ENCODE measurements at places on chromosomes 3 and 15.
A peak's percentile ranks its signal among the peaks of the same experiment; 100 is the strongest.

GRCh38 chr3:113240841-113241240 lies 29.5 kb downstream of the BOC start:
- DNase-seq: no peak

- DNase-seq: no peak
These were observed 19.8 kb downstream of the MORC1 start for GRCh38 chr3:109098079-109098644.

GRCh38 chr3:143977341-143978262 lies 6.0 kb downstream of the DIPK2A start:
- DNase-seq: no peak

- no peak for DNase-seq
These were observed 9.1 kb downstream of the SLC25A26 start for GRCh38 chr3:66229931-66230330.

DNA sequence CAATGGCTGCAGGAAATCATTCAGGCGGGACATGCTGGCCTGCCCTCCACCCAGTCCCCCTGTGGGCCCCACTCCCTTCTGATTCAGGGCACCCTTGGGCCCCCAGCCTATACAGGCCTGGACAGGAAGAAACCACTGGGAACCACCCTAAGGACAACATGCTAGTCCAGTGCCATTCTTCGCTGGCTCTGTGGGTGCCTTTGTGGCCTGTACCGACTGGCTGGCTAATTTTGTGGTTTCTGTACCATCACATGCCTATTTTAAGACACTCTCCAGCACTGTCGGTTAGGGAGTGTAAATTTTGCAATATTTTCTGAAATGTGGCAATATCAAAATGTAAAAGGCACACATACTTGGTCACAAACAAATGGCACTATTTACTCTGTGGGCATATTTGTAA lies 61.4 kb upstream of the POLG start:
- DNase-seq: no peak

GRCh38 chr3:152287898-152288576 lies 19.3 kb downstream of the MBNL1 start:
- no peak for DNase-seq

GRCh38 chr3:136772709-136773108 lies 20.5 kb upstream of the STAG1 start:
- DNase-seq: no peak

- no peak for DNase-seq
These were observed 41.1 kb upstream of the AP3B2 start for GRCh38 chr15:82750831-82751180.

DNA sequence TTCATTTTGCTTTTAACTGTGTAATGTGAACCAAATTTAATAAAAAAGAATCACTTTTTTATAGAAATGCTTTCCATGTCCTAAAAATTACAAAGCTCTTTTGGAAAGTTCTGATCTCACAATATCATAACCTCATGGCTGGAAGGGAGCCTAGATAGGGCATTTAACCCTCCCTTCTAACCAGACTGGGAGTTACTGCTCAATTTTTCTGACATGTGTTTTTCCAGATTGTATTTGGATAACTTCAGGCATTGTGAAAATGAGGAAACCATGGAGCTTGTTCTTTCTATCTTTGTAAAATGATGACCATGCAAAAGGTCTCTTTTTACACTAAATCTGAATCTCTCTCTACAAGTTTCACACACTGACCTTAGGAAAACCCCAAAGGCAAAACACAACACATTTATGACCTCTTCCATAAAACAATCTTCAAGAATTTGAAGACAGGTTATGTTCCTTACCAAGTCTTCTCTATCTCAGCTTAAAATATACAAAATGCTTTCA lies 508.8 kb downstream of the DIPK2A start:
- no peak for DNase-seq

DNA sequence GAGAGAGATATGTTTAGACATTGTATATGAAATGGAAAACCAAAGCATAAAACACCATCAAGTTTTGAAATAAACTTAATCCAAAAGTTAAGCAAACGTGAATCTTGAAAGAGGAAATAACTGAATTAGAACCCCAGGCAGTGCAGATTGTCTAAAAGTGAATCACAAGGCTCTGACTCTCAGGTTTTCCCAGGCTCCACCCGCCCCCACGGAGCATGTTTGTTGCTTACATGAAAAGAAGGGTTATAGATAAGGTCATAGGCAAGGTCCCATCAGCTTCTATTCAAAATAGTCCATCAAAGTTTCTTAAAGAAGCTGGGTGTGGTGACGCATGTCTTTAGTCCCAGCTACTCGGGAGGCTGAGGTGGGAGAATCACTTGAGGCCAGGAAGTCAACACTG lies 29.0 kb upstream of the SLMAP start:
- DNase-seq: no peak

DNA sequence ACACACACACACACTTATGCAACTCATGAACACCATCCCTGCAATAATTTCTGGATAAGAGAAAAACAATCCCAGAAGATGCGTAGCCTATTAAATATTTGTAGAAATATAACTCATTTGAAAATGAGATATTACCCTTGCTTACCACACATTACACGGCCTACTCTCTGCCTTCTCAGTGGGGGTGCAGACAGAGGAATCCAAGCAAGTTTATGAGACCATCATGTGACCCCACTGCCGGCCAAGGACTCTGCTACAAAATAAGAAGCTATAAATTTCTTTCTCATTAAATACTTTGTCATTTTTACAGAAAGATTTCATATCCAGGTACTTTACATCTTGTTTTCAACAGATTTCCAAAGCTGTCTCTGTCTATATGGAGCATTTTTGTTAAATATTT lies 286.3 kb downstream of the ZNF385D start:
- no peak for DNase-seq

- DNase-seq: no peak
These were observed 353.2 kb upstream of the PROK2 start for GRCh38 chr3:72137865-72138861.

GRCh38 chr3:159305017-159305416 lies 503.2 kb downstream of the MFSD1 start:
- DNase-seq: no peak

GRCh38 chr3:183922421-183922820 lies 37.7 kb upstream of the PARL start:
- DNase-seq: no peak

- DNase-seq: no peak
These were observed 61.4 kb downstream of the TASOR start for GRCh38 chr3:56621681-56622080.

GRCh38 chr15:99264125-99264524 lies 12.8 kb downstream of the LRRC28 start:
- no peak for DNase-seq

GRCh38 chr3:71416876-71417275 lies 166.7 kb downstream of the FOXP1 start:
- no peak for DNase-seq

DNA sequence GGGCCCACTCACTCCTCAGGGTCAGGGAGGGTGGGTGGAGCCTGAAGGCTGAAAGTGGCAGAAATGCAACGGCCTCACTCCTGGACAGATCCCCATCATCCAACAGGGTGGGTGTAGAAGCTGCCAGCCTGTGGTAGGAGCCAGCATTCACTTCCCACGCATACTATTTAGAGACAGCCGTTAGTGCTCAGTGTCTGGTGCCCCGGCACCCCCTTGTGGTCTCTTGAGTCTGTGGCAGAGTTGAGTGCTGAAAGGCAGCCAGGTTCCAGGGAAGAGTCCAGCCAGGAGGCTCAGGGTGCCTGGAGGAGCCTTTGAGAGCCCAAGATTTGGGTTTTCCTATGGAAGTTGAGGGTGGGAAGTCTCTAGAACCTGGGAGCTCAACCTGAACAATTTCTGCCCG lies 2.1 kb upstream of the GNAT1 start:
- DNase-seq: no peak

DNA sequence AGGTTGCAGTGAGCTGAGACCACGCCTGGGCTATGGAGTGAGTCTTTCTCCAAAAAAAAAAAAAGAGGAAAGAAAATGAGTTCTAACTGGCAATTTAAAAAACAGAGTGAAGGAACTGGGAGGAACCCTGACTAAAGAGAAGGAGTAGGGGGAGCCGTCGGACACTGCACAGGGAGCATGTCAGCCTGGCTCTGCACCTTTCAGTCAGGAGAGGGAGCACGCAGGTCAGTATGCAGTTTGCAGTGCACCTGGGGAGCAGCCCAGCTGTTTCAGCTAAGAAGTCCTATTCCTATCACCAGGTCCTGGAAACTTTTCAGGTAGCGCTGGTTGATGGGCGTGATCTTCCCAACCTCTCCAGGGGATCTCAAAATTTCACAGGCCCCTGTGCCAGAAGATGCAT lies 14.9 kb upstream of the ZXDC start:
- DNase-seq: no peak

DNA sequence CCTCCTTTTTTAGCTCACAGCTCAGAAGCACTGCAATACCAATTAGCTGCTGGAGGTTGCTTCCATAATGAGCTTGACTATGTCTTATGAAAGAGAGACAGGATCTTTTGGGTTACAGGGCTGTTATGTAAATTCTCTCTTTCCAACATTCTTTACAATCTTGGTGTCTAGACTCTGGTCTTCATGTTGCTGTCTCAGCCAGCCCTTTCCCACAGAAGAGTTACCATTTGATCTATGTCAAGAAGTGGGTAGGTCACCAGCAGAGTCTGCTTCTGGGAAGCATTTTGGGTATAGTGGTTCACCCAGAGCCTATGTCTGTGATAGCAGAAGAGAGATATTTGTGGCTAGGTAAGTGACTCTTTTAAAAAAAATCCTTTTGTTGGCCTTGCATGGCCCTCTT lies 234.5 kb downstream of the SATB1 start:
- no peak for DNase-seq

- no peak for DNase-seq
These were observed 55.1 kb downstream of the PDE8A start for GRCh38 chr15:85036716-85037115.

- no peak for DNase-seq
These were observed 31.9 kb downstream of the EHD4 start for GRCh38 chr15:41940441-41940857.

- no peak for DNase-seq
These were observed 12.2 kb upstream of the ATP2B2 start for GRCh38 chr3:10517627-10518026.

DNA sequence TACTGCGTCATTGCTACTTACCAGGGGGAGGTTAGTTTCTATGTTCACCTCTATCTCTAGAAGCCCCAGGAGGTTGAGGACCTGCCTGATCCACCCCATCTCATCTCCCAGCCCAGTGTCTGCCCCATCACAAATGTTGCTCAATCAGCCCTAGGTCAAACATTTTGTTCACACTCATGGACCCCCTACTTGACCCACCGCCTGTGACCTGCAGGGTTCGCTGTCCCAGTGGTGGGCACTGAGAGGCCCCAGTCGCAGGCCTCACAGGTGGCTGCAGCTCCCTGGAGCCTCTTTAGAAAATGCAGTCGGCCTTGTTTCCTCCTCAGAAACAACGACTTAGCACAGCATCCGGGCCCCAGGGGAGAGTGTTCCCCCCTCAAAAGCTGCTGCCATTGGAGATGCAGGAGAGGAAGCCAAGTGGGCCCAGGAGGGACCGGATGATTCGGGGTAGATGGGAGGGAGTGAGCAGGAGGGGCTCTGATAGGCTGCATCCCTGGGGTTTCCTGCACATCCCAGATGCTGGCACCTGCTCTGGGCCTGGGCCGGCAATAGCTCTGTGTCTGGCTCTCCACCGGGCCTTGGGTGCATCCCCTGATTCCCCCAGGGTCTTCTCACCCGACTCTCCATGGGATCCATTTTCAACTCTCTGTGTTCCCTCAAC lies 18.4 kb upstream of the INSYN1 start:
- DNase-seq: no peak

- DNase-seq: peak; percentile 10
These were observed 29.4 kb upstream of the TMEM45A start for GRCh38 chr3:100463002-100463401.

GRCh38 chr3:195790901-195791300 lies 20.8 kb downstream of the MUC4 start:
- no peak for DNase-seq

- DNase-seq: no peak
These were observed 398.9 kb upstream of the THBS1 start for GRCh38 chr15:39181940-39182339.

Data from NCI-H187 treated with DMSO at 0.1 percent for 48 hours (cell line).